ENCODE measurements at places on chromosomes 13 and 19. TPM values are rescaled to one million over a fixed set of nuclear protein-coding genes. Genes with fewer than 3 reads are reported as not detected.
A peak's percentile ranks its signal among the peaks of the same experiment; 100 is the strongest.

- no peak for DNase-seq
Observed at GRCh38 chr13:106488076-106488475, 47.4 kb downstream of the EFNB2 start.

- no peak for DNase-seq
Observed at GRCh38 chr19:8174706-8175105, 25.3 kb upstream of the FBN3 start.

- no peak for DNase-seq
Observed at GRCh38 chr19:4010808-4011110, 3.2 kb downstream of the PIAS4 start.

- no peak for DNase-seq
Observed at GRCh38 chr13:53921473-53921872, 892.9 kb downstream of the OLFM4 start.

DNA sequence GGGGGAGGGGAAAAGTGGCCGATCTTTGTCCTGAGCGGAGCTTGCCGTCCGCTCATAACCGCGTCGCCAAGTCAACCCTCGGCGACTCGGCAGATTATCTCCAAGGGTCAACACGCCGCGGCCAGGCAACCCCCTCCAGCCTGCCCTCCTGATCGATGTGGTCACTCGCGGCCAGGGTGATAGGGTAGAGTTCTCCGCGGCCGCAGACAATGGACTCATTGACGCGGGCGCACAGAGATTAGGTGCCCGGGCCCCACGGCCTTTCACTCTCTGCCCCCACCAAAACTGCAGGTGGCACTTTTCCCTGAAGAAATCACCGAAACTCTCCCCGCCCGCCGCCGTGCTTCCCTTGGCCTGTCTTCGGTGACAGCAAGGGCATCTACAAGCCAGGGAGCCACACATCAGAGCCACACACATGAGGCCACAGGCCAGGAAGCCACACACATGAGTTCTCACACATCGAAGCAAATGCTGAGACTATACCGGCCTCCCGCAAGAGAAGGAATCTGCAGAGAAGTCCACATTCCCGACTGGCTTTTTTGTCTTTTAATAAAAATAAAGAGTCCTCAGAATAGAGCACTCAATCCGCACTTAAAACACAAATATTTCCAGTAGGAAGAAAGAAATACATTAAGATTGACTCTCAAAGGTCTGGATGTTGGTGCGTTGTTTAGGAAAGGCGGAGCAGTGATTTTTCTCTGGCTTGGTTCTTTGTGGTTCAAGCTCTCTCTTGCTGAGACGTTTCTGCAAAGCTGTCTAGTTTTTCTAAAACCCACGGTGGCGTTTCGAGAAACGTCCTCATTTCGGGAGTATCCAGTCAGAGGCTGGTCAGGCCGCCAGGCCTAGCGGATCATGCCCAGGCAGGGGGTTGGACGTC lies 1.5 kb upstream of the PDX1 start:
- no peak for DNase-seq

GRCh38 chr19:49983645-49984229 lies 22.8 kb upstream of the SIGLEC11 start:
- DNase-seq, result peak; percentile 33

Gene ZNF14
- 9.9 TPM for total RNA-seq

Gene ZNF546
- total RNA-seq, result 10.6 TPM

Gene HSPB6
- 32.2 TPM for total RNA-seq

Gene PTH2
- not detected for total RNA-seq

Gene LRP3
- total RNA-seq, result 64.4 TPM

Gene SELENOV
- total RNA-seq, result not detected

All from prostate gland (tissue), 2 donors.